ENCODE measurements at places on chromosomes 1 and 21. TPM values are rescaled to one million over a fixed set of nuclear protein-coding genes. Genes with fewer than 3 reads are reported as not detected.

The ERG gene
- total RNA-seq, result not detected

The FCGR2B gene
- total RNA-seq, result not detected

The CD1D gene
- total RNA-seq, result not detected

The GREM2 gene
- 4.3 TPM for total RNA-seq

The NLRP3 gene
- 0.24 TPM for total RNA-seq

The CLEC20A gene
- total RNA-seq, result not detected

The IVL gene
- total RNA-seq, result not detected

The DMBX1 gene
- not detected for total RNA-seq

The OPRD1 gene
- not detected for total RNA-seq

The BNIPL gene
- total RNA-seq, result 0.12 TPM

The KRTAP12-3 gene
- total RNA-seq, result not detected

The MORN1 gene
- 11.2 TPM for total RNA-seq

The ZNF648 gene
- total RNA-seq, result not detected

The PTPN7 gene
- total RNA-seq, result not detected

The CENPL gene
- 7.8 TPM for total RNA-seq

The SPATC1L gene
- 10.1 TPM for total RNA-seq

The LCE3E gene
- total RNA-seq, result not detected

The NEXN gene
- total RNA-seq, result 5.4 TPM

The OLIG2 gene
- total RNA-seq, result not detected

The GOLT1A gene
- total RNA-seq, result not detected
